ENCODE measurements at places on chromosomes 16 and 17.

GRCh38 chr17:64387545-64388171 is 3.0 kb downstream of the PECAM1 start:
- H3K27me3 ChIP-seq = no peaks in the 10 kb centered on the region
- H3K27ac ChIP-seq = no peak overlapping the region
- no peak for DNase-seq
- H3K4me3 ChIP-seq = no peak overlapping the region
- H3K36me3 ChIP-seq = peaks cover 14% of the 10 kb centered on the region

DNA sequence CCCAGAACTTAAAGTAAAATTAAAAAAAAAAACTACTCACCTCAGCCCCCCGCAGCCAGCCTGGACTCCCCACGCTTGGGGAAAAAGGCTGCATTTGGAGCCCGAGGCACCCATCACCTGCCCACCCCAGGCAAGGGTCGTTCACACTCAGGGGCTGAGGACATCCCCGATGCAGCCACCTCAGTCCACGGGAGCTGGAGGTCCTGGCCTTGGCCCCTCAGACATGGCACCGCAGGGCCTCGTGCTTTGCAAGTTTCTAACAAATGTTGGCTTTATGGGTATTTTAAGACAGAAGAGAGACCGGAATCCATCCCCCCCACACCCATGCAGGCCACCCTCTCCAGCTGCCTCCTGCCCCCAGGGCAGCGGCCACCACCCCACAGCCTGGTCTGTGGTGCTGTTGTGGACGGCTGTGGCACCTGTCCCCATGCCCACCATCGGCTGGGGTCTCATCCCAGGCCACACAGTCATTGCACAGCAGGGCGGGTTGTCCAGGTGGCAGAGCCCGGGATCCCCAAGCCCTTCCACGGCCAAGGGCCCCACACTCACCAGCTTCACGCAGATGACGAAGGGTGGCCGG is 116.4 kb upstream of the ZNF750 start:
- H3K27me3 ChIP-seq = no peaks in the 10 kb centered on the region
- H3K27ac ChIP-seq = no peak overlapping the region
- no peak for DNase-seq
- peaks cover 19% of the 10 kb centered on the region for H3K36me3 ChIP-seq
- no peaks in the 10 kb centered on the region for H3K4me1 ChIP-seq
- no peak overlapping the region for H3K4me3 ChIP-seq

- no peak overlapping the region for H3K4me3 ChIP-seq
- H3K27me3 ChIP-seq = peaks cover 8% of the 10 kb centered on the region
These were observed 378.7 kb downstream of the HS3ST4 start for GRCh38 chr16:26070302-26071100.

GRCh38 chr17:17216236-17216635 is 10.1 kb upstream of the PLD6 start:
- no peak overlapping the region for H3K4me3 ChIP-seq
- DNase-seq = no peak
- H3K27me3 ChIP-seq = no peaks in the 10 kb centered on the region

- no peak for DNase-seq
- no peak overlapping the region for H3K4me3 ChIP-seq
- no peaks in the 10 kb centered on the region for H3K36me3 ChIP-seq
- H3K27me3 ChIP-seq = no peaks in the 10 kb centered on the region
These were observed 437.2 kb downstream of the HS3ST3B1 start for GRCh38 chr17:14737984-14738651.

DNA sequence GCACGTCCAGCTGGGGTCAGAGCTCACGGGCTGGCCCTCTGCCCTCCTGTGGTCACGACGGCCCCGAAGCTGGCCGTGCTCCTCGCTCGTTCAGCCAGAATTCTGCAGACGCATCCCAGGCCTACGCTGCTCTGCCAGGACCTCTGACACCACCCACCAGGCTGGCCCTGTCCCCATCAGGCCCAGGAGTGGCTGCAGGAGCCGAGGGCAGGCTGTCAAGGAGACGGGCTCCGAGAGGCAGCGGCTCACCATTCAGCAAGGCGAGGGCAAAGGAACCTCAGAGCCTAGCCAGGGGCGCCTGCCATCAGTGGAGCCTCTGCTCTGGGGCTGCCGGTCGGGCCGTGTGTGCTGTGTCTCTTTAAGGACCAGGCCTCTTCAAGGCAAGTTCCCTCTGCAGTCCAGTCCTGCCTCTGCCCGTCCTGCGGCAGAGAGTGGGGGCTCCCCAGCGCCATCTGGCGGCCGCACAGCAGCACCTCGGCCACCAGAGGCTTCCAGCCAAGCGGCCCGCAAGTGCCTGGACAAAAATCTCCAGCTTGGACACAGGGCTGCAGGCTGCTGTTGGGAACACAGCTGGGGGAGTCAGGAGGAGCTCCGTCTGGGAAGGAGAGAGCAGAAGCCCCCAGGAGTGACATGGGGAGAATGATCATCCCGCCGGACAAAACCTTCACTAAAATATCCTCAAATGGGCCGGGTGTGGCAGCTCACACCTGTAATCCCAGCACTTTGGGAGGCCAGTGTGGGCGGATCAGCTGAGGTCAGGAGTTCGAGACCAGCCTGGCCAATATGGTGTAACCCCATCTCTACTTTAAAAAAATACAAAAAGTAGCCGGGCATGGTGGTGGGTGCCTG is 7.4 kb upstream of the ABR start:
- peak; percentile 71 for DNase-seq
- no peaks in the 10 kb centered on the region for H3K27me3 ChIP-seq

GRCh38 chr16:87032554-87032953 is 284.6 kb downstream of the C16orf95 start:
- DNase-seq = no peak
- H3K4me3 ChIP-seq = no peak overlapping the region
- H3K27me3 ChIP-seq = no peaks in the 10 kb centered on the region
- H3K27ac ChIP-seq = no peak overlapping the region
- no peaks in the 10 kb centered on the region for H3K36me3 ChIP-seq

- no peak overlapping the region for H3K4me3 ChIP-seq
- H3K4me1 ChIP-seq = peaks cover 5% of the 10 kb centered on the region
- no peak for DNase-seq
- peaks cover 68% of the 10 kb centered on the region for H3K27me3 ChIP-seq
- no peaks in the 10 kb centered on the region for H3K36me3 ChIP-seq
- no peak overlapping the region for H3K27ac ChIP-seq
These were observed 30.6 kb downstream of the METRNL start for GRCh38 chr17:83109793-83110645.

- peaks cover 71% of the 10 kb centered on the region for H3K4me1 ChIP-seq
- peak overlapping the region; percentile 97 for H3K27ac ChIP-seq
- peak overlapping the region; percentile 79 for H3K4me3 ChIP-seq
- H3K27me3 ChIP-seq = no peaks in the 10 kb centered on the region
- DNase-seq = peak; percentile 72
- no peaks in the 10 kb centered on the region for H3K36me3 ChIP-seq
These were observed 66.2 kb downstream of the CENPV start for GRCh38 chr17:16286947-16287562.

GRCh38 chr16:1908983-1909382 is 9.2 kb downstream of the HS3ST6 start:
- H3K27ac ChIP-seq = no peak overlapping the region
- no peak for DNase-seq
- no peaks in the 10 kb centered on the region for H3K36me3 ChIP-seq
- H3K4me3 ChIP-seq = no peak overlapping the region
- peaks cover 4% of the 10 kb centered on the region for H3K4me1 ChIP-seq

- H3K27me3 ChIP-seq = peaks cover 3% of the 10 kb centered on the region
- DNase-seq = no peak
- H3K36me3 ChIP-seq = no peaks in the 10 kb centered on the region
- H3K4me1 ChIP-seq = peaks cover 23% of the 10 kb centered on the region
These were observed 19.6 kb upstream of the CCL2 start for GRCh38 chr17:34235389-34236028.

DNA sequence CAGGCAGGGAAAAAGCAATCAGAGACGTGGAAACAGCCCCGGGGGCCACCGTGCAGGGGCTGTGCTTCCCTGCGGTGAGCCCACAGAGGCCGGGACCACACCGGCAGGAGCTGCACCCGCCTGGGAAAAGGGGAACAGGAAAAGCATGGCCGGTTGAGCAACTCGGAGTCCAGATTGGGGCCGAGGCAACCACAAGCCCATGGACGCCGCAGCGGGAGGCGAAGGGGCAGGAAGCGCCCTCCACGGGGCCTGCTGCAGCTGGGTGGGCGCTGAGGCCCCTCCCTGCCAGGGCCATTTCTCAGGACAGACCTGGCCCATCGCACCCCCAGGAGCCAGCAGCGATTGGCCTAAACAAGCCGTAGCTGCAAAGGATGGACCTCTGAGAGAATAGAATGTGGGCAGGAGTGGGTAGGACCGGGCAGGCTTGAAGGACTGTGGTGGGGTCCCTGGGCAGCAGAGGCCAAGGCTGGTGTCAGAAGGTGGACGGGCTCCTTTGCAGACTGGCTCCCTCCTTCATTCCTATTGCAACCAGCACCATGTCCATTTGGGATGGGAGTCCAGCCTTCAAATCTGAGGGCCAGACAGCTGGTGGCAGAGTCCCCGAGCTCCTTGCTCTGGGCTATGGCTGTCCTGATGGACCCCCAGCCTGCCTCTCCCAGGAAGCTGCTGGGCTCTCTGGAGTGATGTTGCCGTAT is 30.4 kb downstream of the COX4I1 start:
- H3K27ac ChIP-seq = peak overlapping the region; percentile 89
- peaks cover 67% of the 10 kb centered on the region for H3K4me1 ChIP-seq
- H3K36me3 ChIP-seq = peaks cover 9% of the 10 kb centered on the region
- DNase-seq = no peak
- H3K27me3 ChIP-seq = no peaks in the 10 kb centered on the region
- H3K4me3 ChIP-seq = peak overlapping the region; percentile 92

- no peaks in the 10 kb centered on the region for H3K27me3 ChIP-seq
- H3K4me3 ChIP-seq = peak overlapping the region; percentile 88
- no peaks in the 10 kb centered on the region for H3K36me3 ChIP-seq
- H3K27ac ChIP-seq = peak overlapping the region; percentile 82
These were observed 4.4 kb downstream of the ZNF48 start for GRCh38 chr16:30399435-30400186.

- peaks cover 61% of the 10 kb centered on the region for H3K4me1 ChIP-seq
- H3K27me3 ChIP-seq = no peaks in the 10 kb centered on the region
- DNase-seq = peak; percentile 96
- peak within 1 kb of the TSS; percentile 99 for H3K4me3 ChIP-seq
These were observed at the start of gene C16orf54 for GRCh38 chr16:29745853-29746345. Gene C16orf54, minus strand, starts transcription at chr16:29745990. Its CDS starts 1,039 bp downstream, at chr16:29744951.

DNA sequence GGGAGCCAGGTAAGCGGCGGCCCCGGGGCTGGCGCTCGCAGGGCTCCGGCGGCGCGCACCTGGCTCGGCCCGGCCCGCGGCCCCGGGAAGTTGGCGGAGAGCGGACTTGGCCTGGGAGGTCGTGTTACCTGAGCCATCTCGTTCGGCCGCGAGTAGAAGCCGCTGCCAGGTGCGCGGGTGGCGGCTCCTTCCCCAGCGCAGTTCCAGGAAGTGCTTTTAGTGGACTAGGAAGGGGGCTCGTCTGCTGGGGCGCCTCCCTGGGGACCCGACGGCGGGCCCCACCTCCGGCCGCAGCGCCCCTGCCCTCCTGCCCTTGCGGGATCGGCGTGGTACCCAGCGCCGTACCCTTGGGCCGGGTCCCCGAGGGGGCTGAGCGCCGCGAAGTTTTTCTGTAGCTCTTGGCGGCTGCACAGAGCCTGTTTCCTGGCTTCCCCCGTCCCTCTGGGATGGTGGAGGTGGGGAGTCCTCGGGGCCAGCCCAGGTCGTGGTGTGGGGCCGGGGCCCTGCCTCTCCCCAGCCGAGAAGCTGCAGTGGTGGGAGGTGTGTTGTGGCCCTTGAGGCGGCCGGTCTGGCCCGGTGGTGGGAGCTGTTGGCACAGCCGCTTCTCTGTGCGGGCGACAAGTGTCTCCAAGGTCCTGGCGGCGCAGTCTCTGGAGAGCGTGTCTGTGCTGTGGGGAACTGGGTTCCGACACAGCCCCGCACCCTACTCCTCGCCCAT is 96.9 kb downstream of the RAB11FIP4 start:
- no peak for DNase-seq
- peak overlapping the region; percentile 81 for H3K4me3 ChIP-seq
- H3K4me1 ChIP-seq = peaks cover 61% of the 10 kb centered on the region

DNA sequence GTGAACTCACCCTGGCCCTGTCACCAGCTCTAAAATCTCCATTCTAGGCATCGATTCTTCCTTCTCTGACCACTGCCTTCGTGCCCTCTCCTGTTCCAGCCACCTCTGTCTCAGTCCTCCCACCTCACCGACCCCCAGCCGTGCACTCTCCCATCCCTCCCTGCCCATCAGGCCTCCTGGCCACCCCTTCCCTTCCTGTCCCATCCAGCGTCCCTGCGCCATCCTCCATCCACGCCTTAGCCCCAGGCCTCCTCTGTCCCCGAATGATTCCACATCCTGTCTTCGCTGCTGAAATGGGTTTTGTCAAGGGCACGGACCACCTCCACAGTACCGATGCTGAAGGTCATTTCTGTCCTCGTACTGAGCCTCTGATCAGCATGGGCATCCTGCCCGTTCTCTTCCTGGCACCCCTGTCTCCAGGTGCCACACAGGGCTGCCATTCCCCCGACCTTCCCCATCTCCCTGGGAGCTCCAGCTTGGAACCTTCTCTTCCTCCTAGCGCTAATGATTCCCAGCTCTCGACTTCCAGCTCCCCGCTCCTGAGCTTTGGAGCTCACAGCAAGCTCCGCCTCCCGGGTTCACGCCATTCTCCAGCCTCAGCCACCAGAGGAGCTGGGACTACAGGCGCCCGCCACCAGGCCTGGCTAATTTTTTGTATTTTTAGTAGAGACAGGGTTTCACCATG is 2.6 kb downstream of the TRIM65 start:
- H3K27me3 ChIP-seq = no peaks in the 10 kb centered on the region
- H3K36me3 ChIP-seq = peaks cover 6% of the 10 kb centered on the region
- peaks cover 21% of the 10 kb centered on the region for H3K4me1 ChIP-seq
- peak overlapping the region; percentile 54 for H3K4me3 ChIP-seq
- DNase-seq = no peak
- no peak overlapping the region for H3K27ac ChIP-seq

DNA sequence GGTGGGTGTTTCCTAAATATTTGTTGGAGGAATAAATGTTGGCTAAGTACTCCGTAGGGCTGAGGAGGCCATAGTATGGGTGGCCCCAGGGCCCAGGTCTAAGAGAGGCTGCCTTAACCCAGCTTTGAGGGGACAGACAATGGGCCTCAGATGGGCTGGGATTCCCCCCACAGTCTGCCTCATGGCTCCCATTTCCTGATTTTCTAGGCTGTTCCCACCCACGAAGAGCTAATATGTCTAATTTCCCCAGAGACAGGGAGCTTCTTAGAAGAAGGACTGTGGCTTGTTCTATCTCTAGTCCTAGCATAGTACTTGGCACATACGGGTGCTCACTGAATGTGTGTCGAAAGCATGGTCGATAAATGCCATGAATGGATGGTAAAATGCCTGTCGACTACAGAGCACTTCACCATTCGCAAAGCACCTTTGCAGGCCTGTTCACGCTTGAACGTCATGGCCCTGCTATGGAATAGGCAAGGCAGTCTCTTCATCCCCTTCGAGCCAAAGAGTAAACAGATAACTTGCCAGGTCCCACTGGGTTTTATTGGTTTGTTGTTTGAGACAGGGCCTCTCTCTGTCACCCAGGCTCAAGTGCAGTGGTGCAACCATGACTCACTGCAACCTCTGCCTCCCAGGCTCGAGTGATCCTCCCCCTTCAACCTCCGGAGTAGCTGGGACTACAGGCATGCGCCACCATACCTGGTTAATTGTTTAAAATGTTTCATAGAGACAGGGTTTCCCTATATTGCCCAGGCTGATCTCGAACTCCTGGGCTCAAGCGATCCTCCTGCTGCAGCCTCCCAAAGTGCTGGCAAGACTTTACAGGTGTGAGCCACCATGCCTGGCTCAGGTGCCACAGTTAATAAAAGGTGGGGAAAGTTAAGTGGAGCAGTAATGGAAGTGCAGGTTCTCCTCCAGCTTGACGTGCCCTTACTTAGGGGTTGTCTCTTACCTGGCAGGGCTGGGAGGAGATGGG is 9.7 kb downstream of the CHAD start:
- DNase-seq = no peak
- no peaks in the 10 kb centered on the region for H3K36me3 ChIP-seq
- no peaks in the 10 kb centered on the region for H3K27me3 ChIP-seq
- H3K4me1 ChIP-seq = no peaks in the 10 kb centered on the region
- peak overlapping the region; percentile 65 for H3K27ac ChIP-seq
